ENCODE measurements at places on chromosomes 13 and 19. TPM values are rescaled to one million over a fixed set of nuclear protein-coding genes. Genes with fewer than 3 reads are reported as not detected.

Gene COMP
- total RNA-seq = not detected

Gene IL4I1
- 2.0 TPM for total RNA-seq

Gene PGLYRP1
- not detected for total RNA-seq

Gene SPTBN4
- under 0.01 TPM for total RNA-seq

Gene LILRA1
- total RNA-seq = 18.5 TPM

Gene PCDH17
- under 0.01 TPM for total RNA-seq

Gene ENOX1
- total RNA-seq = under 0.01 TPM

Gene FFAR1
- 1.9 TPM for total RNA-seq

Gene PODNL1
- total RNA-seq = not detected

Gene ITGBL1
- total RNA-seq = not detected

Gene TYK2
- total RNA-seq = 93.2 TPM

Gene GET3
- total RNA-seq = 28.7 TPM

Gene CD22
- total RNA-seq = 50.4 TPM

Gene SLC6A16
- total RNA-seq = 0.73 TPM

Gene PRSS57
- 5.4 TPM for total RNA-seq

Gene PEAK3
- 0.52 TPM for total RNA-seq

Gene TEX26
- not detected for total RNA-seq

Gene CKAP2
- 30.5 TPM for total RNA-seq

Gene KLK12
- not detected for total RNA-seq

Gene SHISA7
- total RNA-seq = not detected

Gene KCNC3
- 2.1 TPM for total RNA-seq

Gene KRTDAP
- not detected for total RNA-seq

Gene FAM216B
- total RNA-seq = not detected

Gene FPR1
- 81.6 TPM for total RNA-seq

Gene ZNF222
- 3.1 TPM for total RNA-seq

Gene PRODH2
- not detected for total RNA-seq

Gene LILRA2
- total RNA-seq = 41.5 TPM

Gene GJB6
- 0.94 TPM for total RNA-seq

Gene AP1M2
- total RNA-seq = 0.63 TPM

Gene PROZ
- total RNA-seq = 0.10 TPM

Gene KCTD12
- total RNA-seq = 29.1 TPM

Gene EHD2
- 0.42 TPM for total RNA-seq

Gene MEDAG
- not detected for total RNA-seq

Gene OXGR1
- not detected for total RNA-seq

Gene CTXN1
- total RNA-seq = not detected

Gene PEG3
- total RNA-seq = under 0.01 TPM

Gene ZIC2
- total RNA-seq = not detected

Gene SLITRK5
- under 0.01 TPM for total RNA-seq

Gene NALCN
- not detected for total RNA-seq

Gene CYP2F1
- total RNA-seq = 0.10 TPM

Gene IGFL1
- total RNA-seq = not detected

Gene SYNE4
- 0.10 TPM for total RNA-seq

Gene KIR2DL3
- 0.84 TPM for total RNA-seq

Gene LGALS14
- total RNA-seq = 0.31 TPM

All from mononuclear cell (primary cell).